ENCODE measurements at places on chromosomes 11 and 22.

- no peak for DNase-seq
Measured at GRCh38 chr11:19894404-19894803, 181.8 kb downstream of the NAV2 start.

- no peak for DNase-seq
Measured at GRCh38 chr22:23231471-23232093, 51.3 kb downstream of the BCR start.

DNA sequence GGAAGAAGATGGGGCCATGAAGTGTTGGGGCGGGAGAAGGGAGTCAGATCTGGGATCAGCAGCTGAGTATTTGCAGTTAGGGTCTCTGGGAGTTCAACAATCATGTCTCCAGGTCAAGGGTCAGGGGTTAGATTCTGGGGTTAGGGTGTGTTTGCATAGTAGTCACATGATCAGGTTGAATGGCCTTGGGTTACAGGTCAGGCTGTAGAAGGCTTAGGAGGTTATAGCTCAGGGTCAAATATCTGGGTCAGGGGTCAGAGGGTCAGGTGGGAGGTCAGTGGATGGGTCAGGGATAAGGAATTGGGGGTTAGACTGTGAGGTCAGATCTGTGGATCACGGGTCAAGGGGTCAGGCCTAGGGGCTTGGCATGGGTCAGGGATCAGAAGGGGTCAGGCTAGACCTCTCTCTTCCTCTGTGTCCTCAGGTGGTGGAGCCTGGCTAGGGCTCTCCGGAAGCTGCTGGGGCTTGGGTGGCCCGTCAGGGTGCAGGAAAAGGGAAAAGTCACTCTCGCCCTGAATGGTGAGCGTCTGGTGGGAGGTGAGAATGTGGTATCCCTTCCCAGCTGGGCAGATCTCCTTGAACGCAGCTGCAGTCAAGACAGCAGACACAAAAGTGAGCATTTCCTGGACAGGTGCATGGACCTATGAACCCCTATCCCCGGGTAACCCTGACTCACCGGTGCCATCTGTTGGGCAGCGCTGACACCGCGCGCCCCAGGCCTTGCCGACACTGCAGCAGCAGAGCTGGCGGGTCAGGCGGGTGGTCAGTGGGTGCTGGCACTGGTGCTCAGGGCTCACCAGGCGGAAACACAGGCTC lies 6.4 kb downstream of the LTBP3 start:
- DNase-seq: peak; percentile 83

DNA sequence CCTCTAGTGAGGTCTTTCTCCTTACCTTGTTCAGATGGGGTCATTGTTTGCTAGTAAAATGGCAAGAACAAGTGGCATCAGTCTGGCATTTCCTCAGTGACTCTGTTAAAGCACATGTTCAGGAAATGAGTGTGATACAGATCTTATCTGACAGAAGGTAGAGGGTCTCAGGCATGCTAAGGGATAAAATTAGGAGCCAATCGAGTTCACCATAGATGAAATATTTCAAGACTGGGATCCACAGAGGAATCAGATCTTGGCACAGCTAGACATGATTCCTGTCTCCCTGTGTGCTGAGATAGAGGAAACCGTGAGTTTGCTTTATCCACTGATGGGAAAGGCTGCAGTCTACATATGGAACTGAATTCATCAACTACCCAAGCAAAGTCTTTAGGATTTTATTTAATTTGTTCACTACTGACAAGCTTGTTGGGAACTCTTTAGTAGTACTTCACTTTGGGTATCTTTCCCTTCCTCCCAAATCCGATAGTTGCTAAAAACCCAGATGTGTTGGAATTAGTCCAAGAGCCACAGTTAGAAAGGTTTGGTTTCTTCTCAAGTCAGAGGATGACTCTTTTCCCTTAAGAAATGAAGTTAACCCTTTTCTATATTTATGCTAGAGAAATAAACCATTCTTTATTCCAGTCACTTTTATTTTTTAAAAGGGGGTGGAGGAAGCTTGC lies 18.4 kb downstream of the FAM118B start:
- DNase-seq: no peak

GRCh38 chr11:129694966-129695365 lies 120.7 kb upstream of the TMEM45B start:
- DNase-seq: no peak
